ENCODE measurements at places on chromosomes 5 and 9.

- no peak for DNase-seq
These were observed 203.7 kb upstream of the TUT7 start for GRCh38 chr9:86557918-86558317.

GRCh38 chr9:27771803-27772545, 198.7 kb upstream of the C9orf72 start:
- DNase-seq = no peak

DNA sequence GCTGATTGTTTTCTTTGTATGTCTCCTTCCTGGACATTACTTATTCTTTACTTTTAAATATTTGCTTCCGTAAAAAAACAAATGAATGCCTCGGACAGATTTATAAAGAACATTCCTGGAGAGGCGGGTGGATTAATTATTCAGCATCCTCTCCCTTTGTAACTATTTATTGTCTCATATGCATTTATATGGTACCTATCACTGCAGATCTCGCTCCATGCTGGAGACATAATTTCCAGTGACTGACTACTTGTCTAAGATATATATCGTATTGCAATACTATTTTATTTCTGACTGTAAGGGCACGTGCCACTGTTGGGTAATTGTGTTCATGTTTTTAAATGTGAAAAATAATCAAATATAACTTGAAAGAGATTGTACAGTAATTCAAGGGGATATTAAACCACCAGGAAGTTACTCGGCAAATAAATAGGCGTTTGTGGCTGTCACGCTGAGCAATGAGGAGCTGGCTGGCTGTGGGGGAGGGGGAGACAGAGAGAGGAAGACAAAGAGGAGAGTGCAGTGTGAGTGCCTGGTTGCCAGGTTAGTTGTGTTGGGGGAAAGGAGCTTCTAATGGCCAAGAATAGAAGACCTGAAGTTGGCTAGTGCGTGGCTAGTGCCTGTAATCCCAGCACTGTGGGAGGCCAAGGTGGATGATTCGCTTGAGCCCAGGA, 131.8 kb upstream of the GABRP start:
- no peak for DNase-seq

GRCh38 chr5:123174916-123175481, 86.0 kb downstream of the PRDM6 start:
- DNase-seq = no peak

DNA sequence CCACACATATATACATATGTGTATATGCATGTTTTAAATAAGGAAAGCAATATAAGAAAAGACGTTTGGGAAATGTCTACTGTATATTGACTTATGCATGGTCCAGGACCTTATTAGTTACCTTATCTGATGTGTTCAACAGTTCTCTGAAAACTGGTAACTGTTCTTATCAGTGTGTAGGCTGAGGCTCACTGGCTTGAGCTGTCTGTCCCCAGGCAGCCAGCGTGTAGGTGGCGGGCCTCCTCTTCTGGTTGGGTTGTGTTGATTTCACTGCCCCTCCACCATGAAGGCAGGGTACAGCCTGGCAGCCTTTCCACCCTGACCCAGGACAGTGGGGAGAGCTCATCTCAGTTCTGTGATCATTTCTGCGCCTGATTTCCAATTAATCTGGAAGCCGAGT, 38.7 kb upstream of the SEMA4D start:
- DNase-seq = no peak

All from stimulated activated CD8-positive, alpha-beta memory T cell treated with anti-CD3 and anti-CD28 coated beads, Interleukin-12 subunit alpha, Interleukin-12 subunit beta, amount 100 ng/mL, for 4 hours (primary cell).